Brain (organoid and tissue), 16 donors: ENCODE measurements at places on chromosomes 13 and 19.

DNA sequence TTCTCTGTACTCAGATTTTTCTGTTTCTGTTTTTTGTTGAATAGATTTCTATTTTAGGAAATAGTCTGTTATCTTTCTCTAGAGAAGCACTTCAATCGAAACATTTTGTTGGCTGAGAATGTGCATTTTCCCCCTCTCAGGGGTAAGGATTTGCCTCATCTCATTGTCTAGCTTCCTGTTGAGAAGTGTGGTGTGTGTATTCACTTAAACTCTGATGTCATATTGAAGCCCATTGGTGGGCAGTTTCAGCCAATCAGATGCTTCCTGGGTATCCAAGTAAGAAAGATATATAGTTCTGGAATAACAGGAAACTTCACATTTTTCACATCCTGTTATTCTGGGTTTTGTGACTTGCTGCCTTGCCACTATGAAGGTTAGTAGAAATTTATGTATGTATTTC is 87.6 kb downstream of the ARHGEF7 start:
- DNase-seq, result peak; percentile 83

GRCh38 chr19:43640424-43640757 is 741 bp upstream of the CADM4 start:
- DNase-seq, result no peak

GRCh38 chr13:76711550-76712182 is 174.5 kb downstream of the KCTD12 start:
- DNase-seq, result peak; percentile 44

DNA sequence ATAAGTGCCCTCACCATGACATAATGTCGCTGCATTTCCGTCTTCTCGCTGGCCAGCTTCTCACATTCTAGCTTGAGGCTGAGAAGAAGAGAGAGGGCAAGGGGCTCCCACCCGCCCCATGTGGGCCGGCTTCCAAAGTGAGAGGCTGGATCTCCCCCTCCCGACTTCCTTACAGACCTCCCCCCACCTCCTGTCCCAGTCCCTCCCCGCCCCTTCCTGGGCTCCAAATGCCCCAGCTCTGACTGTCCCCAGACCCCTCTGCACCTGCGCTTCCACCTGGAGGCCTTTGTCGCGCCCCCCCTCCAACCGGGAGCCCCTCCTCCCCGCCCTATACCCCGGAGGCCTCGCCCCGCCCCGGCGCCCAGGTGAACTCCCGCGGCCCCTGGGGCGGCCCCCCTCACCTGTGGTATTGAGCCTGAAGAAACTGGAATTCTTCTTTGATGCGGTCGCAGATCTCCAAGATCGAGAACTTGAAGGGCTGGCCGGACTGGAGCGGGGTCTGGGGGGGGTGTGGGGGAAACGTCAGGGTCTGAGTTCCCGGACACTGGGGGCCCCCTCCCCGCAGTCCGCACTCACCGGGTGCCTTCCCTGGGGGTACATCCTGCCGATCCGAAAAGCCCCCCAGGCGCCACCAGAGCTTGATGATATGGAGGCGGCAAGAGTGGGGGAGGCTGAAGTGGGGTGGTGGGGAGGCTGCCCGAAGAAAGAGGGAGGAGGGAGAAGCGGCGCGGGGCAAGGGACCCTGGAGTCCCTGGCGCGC is 595 bp downstream of the TLE2 start:
- no peak for DNase-seq

- peak; percentile 62 for DNase-seq
Observed at GRCh38 chr13:20441879-20442278, 83.8 kb downstream of the CRYL1 start.

DNA sequence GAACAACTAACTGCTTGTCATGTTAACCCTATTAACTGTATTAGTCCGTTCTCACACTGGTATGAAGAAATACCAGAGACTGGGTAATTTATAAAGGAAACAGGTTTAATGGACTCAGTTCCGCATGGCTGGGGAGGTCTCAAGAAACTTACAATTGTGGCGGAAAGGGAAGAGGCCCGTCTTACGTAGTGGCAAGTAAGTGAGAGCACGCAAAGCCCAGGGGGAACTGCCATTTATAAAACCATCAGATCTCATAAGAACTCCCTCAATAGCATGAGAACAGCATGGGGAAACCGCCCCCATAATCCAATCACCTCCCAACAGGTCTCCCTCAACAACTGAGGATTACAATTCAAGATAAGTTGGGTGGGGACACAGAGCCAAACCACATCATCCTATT is 34.7 kb downstream of the PHF11 start:
- DNase-seq, result no peak

- DNase-seq, result no peak
Observed at GRCh38 chr13:37407156-37407555, 191.4 kb downstream of the POSTN start.

DNA sequence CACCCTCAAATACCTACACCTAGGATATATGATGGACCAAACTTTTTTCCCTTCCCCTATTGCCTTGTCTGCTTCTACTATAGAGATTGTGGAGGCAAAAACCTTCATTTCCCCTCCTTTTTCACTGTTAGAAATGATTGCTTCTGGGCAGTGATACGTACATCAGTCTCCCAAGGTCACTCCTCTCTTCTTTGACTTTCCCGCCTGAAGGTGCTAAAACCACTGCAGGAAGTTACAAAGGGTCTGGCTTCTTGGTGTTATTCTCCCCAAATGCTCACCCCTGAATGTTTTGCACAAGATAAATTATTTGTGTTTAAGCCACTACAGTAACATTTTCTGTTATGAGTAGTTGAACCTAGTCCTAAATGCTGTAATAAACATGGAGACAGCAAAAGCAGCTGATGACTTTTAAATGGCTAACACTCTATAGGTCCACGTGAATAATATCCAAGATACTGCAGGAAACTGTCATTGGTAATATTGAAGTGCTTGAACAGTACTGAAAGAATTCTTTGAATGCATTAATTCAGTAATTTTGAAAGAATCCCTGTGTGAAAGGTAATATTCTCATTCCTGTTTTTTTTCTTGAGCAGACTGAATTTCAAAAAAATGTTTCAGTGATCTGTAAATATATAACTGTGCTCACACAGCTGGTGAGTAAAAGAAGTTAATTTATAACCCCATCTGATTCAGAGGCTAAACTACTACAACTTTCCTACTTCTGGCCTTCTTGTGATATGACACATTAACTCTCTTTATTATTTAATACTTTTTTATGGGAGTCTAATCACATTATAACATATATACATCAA is 865.1 kb downstream of the EFNB2 start:
- no peak for DNase-seq
